Mammary epithelial cell (primary cell): ENCODE measurements at places on chromosomes 13 and 19. TPM values are rescaled to one million over a fixed set of nuclear protein-coding genes. Genes with fewer than 3 reads are reported as not detected.

GRCh38 chr13:97727991-97728390, 225.5 kb upstream of the IPO5 start:
- DNase-seq = no peak

- peak; percentile 56 for DNase-seq
These were observed 1.4 kb upstream of the TSHZ3 start for GRCh38 chr19:31350693-31351055.

GRCh38 chr13:33642374-33643065, 175.4 kb upstream of the RFC3 start:
- DNase-seq = peak; percentile 39

- no peak for DNase-seq
These were observed 4.0 kb downstream of the ZNF302 start for GRCh38 chr19:34681478-34681877.

The C19orf18 gene
- total RNA-seq = 0.50 TPM

- DNase-seq = no peak
These were observed 4.8 kb downstream of the CCER2 start for GRCh38 chr19:38907227-38907626.

The CEACAM3 gene
- total RNA-seq = not detected

The SLC1A6 gene
- total RNA-seq = 1.2 TPM
